ENCODE measurements at places on chromosomes 7 and 10. TPM values are rescaled to one million over a fixed set of nuclear protein-coding genes. Genes with fewer than 3 reads are reported as not detected.

DNA sequence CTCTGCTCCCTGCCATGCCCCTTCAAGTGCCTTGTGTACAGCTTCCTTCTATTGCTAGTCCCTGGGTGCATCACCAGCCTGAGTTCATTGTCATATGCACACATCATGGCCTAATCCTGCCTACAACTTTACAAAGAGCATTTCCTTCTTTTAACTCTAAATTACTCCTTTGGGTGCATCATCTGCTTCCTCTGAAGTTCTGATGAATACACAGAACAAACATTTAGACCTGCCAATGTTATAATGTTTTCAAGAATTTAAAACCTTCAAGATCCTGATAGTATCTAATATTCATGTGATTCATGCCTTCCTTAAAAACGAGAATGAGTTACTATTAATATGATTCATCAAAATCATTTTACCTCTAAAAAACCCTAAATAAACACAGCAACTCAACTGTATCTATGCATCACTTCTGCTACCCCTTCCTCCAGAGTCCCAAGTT lies 357.1 kb downstream of the MAGI2 start:
- DNase-seq: no peak

DNA sequence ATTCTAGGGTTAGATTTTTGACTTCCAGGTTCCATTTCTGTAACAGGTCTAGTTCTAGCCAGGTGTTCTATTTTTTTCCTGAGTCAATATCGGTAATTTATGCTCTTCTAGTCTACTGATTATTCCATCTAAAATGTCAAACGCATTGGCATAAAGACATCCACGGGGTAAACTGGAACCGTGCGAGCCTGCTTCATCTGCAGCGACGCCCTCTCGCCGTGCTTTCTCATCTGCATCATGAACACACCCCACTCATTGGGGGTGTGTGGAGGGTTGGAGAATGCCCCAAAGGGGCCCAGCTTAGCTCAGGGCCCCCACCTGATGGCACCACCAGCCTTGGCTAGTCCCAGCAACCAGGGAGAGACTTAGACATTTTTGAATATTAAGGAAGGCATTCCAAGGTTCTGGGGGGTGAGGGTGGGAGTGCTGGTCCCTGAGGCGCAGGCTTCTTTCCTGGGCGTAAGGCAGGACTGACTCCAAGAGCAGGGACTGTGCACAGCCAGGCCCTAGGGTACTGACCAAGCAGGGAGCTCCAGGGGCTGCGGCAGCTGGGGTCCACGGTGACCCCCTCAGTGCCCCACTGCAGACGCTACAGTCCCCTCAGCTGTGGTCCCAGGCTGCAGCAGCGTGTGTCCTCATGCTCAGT lies 12.9 kb upstream of the CRYGN start:
- DNase-seq: no peak

- no peak for DNase-seq
Observed at GRCh38 chr7:65809259-65809981, 63.5 kb upstream of the VKORC1L1 start.

- DNase-seq: no peak
Observed at GRCh38 chr7:65250216-65250615, 123.4 kb upstream of the ZNF92 start.

GRCh38 chr10:122768389-122768745 lies 68.7 kb upstream of the C10orf120 start:
- no peak for DNase-seq

DNA sequence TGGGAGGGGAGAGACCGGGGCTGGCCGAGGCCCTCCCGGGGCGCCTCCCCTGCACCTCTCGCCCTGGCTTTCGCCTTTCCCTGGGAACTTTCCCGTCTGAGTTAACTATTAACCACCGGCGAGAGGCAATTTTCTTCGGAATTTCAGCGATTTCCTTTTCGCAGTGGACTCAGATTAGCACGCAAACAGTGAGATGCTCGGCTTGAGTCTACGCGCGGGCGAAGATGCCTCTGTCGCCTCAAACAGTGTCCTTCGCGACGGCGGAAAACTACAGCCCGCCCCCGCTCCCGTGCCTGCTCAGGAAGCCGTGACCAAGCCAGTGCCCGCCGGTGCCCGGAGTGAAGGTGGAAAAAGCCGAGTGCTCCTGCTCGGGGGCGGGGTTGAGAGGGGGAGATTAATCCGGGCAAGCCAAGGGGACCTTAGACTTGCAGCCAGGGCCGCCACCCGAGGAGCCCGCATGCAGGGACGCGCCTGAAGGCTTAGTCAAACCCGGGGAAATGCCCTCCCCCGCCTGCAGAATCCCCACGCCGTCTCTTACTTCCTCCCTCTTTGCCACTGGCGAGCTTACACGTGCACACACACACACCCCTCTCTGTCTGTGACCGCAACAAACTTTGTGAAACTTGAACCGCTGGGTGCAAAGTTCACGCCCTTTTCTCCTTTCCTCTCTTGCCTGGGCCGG lies 14.5 kb upstream of the PAX2 start:
- peak; percentile 70 for DNase-seq

- DNase-seq: no peak
Observed at GRCh38 chr7:82430500-82431465, 12.8 kb downstream of the CACNA2D1 start.

DNA sequence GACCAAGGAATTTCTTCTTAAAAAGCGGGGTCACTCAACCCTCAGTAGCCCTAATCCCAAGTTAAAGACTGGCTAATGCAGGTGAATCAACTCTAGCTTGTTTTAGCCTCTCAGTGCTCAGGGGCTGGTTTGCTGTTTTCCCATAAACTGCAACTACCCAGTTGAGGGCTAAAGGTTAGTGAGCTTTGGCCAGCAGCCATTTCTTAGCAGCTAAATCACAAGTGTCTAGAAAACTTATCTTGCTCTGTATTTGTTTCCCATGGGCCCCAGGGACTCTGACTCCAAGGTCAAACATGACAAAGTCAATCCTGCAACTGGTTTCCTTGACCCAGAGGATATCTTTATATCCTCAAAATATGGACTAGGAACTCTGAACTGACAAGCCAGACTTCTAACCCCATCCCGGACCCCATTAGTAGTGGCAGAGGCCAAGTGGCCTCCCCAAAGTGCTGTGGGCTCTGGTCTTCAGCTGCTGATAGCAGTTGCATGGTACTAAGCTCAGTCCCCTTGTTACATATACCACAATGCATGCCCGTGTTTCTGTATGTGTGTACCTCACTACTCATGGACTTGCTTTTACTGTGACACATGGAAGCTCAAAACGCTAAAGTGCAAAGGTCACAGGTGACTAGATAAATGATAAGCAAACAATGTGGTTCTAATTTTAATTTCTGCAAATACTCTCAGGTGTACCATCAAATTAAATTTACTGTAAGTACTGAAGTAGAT lies 793.0 kb upstream of the IGFBP3 start:
- DNase-seq: peak; percentile 87

- peak; percentile 82 for DNase-seq
Observed at GRCh38 chr7:128883622-128884448, 21.2 kb downstream of the ATP6V1F start.

GRCh38 chr10:101006593-101007098 lies 7.0 kb downstream of the LZTS2 start:
- no peak for DNase-seq

DNA sequence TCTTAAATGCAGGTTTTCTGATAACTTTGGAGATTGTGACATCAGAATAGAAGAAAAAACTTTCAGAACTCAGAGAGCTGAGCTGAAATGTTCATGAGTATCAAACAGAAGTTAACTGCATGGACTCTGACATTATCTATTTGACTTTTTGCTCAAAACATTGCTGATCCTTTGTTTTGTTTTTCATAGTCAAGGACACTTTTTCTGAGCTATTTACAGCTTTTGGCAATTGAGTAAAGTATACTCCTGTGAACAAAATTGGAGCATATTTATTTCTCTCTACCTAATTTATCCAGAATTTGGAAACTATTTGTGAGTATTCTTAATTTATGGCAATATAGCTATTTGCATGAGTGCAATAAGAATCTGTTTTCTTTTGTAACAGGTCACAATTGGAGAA lies 11.1 kb downstream of the KCP start:
- DNase-seq: no peak

GRCh38 chr10:43214071-43214955 lies 52.6 kb downstream of the RASGEF1A start:
- peak; percentile 31 for DNase-seq

DNA sequence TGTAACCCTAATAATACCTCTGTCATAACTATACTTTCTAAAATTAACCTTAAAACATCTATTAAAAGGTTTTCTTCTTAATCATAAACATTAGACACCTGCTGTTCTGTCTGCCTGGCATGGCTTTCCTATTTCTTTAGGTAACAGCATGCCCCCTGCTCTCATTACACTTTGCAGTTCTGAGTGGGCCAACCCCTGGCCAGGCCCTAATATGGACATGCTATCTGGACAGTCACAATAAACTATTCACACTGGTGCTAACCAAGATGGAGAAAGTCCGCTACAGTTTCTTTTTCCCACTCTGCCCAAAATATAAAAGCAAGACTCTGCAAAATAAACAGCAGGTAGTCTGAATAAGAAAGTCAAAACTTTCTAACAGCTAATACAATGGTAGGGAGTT lies 84.0 kb downstream of the ELAPOR2 start:
- no peak for DNase-seq

DNA sequence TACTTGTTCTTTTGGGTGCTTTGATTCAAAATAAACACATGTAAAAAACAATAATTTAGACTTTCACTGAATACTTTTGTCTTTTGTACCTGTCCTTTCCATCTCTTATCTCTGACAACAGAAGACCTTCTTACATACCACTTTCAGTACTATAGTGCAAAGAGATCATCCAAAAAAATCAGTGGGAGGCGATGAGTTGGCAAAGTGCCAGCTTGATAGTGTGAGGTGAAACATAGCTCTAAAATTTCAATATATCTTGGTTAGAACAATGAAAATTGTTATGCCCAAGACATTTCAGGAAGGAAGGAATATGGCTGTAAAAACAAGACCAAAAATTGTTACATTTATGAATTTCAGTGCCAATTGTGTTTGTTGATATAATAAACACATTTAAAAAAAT lies 390.2 kb upstream of the COBL start:
- DNase-seq: no peak

GRCh38 chr10:22682237-22683139 lies 31.9 kb downstream of the PIP4K2A start:
- no peak for DNase-seq

- no peak for DNase-seq
Observed at GRCh38 chr7:111164442-111164841, 73.5 kb downstream of the LRRN3 start.

Gene ARHGAP22
- 1.6 TPM for total RNA-seq

Gene TMEM140
- total RNA-seq: 4.1 TPM

Gene ZNF33A
- total RNA-seq: 20.3 TPM

Gene XRCC2
- 0.05 TPM for total RNA-seq

Gene GPR141
- not detected for total RNA-seq

Gene NRP1
- total RNA-seq: 27.9 TPM

All from pancreas (tissue), 10 donors.